ENCODE measurements at places on chromosomes 12 and 14.

DNA sequence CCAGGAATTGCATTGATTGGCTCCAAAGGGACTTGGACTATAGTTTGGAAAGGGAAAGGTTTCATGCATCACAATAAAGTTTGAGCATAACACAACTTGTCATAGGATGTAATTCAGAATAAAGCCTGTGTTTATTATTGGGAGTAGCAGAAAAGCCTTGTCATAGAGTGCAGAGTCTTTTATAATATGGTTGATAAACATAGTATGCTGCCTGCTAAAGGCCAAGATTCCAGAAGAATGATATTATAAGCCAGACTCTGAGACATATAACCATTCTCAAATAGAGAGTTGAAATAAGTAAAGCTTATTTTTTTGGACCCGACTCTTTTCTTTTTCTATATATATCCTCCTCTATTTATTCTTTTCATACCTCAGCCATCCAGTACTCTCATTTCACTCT lies 207.3 kb downstream of the LRIG3 start:
- DNase-seq: no peak

GRCh38 chr14:20204721-20205120 lies 14.0 kb downstream of the OR11G2 start:
- no peak for DNase-seq

DNA sequence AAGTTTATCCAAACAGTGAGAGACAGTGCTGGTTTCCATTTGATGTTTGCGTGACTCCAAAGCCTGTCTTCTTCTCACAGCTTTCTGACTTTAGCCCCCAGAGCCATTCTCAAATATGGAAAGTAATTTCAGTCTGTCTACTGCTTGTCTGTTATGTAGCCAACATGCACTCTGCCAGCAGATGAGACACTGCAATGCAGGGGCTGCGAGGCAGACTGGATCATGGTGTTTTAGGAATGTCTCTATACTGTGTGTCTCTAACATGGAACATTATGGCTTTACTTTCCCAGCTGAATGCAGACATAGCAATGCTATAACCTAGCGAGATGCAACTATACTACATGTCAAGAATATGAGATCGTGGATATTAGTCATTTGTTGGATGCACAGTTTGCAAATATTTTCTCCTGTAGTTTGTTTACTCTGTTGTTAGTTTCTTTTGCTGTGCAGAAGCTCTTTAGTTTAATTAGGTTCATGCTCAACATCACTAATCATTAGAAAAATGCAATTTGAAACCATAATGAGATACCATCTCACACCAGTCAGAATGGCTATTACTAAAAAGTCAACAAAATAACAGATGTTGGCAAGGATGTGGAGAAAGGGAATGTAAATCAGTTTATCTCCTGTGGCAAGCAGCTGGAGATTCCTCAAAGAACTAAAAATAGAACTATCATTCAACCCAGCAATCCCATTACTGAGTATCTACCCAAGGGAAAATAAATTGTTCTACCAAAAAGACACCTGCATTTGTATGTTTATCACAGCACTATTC lies 235.8 kb upstream of the TMTC1 start:
- DNase-seq: no peak

DNA sequence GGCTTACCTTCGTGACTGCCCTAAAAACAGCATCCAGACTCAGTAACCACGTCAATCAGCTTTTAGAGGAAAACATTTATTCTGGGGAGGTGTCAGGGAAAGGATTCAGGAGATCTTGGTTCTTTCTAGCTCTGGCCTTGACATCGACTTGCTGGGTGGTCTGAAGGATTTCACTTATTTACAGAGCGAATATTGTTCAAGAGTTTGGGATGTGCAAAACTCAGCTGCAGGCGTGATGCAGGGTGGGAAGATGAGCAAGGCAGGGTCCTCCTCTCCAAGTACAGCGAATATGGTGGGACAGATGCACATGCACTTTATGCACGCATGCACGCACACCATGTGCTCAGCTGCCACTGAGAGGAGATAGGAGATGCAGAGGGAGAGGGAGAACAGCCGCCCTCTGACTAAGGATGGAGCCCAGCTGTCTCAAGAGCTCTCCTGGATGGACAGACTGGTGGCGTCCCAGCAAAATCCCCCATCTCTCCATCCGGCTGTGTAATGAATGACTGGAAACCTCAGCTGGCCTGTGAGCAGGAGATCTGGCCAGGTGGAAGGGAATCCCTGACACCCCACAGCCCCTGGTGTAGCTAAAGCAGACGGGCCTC lies 24.4 kb upstream of the BDKRB1 start:
- no peak for DNase-seq

- no peak for DNase-seq
These were observed 140.1 kb downstream of the TMEM117 start for GRCh38 chr12:43976027-43976426.

DNA sequence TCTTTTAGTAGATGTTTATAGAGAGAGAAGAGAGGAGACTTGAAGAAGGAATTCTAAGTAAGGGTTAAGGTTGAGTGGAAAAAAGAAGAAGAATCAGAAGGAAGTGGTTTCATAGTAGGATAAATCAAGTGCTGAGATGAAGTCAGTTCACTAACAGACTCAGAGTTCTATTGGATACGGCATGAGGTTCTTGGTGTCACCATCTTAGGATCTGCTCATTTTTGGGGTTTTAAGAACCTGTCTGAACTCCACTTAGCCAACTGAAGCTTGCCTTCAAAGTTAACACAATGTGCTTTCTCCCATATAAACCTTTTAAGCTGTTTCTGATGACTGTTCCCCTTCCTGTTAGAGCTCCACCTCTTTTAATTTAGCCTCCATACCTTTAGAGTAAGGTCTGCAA lies 152.6 kb downstream of the PRKCH start:
- no peak for DNase-seq

GRCh38 chr14:89851106-89851505 lies 103.4 kb downstream of the EFCAB11 start:
- no peak for DNase-seq

- no peak for DNase-seq
These were observed 256.9 kb downstream of the RAD51B start for GRCh38 chr14:68076451-68076850.

GRCh38 chr12:2963154-2963759 lies 4.1 kb downstream of the TEAD4 start:
- no peak for DNase-seq

DNA sequence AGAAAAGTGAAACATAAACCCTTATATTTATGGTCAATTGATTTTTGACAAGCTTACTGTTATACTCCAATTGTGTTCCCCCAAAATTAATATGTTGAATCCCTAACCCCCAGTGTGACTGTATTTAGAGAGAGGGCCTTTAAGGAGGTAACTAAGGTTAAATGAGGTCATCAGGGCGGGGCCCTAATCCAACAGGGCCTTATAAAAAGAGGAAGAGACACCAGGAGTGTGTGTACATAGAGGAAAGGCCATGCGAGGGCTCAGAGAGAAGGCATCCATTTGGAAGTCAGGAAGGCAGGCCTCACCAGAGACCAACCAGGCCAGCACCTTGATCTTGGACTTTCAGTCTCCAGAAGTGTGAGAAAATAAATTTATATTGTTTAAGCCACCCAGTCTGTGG lies 6.5 kb upstream of the VTI1B start:
- peak; percentile 53 for DNase-seq

DNA sequence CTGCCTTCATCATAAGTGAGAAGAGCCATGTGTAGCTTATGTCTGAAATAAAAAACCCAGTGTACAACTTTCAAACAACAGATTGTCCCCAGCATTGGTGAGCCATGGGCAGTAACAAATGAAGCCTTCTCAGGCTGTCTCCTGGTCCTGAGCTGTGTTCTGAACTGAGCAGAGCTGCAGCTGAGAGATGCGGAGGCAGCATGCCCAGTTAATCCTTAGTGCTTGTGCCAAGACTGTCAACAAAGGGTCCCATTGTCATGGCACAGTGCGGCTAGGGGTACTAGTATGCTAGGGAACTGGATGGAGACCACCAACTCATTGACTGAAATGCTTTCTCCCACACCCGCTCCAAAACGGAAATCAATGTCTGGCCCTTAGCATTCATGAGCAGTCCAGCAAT lies 154.3 kb downstream of the RMST start:
- no peak for DNase-seq

DNA sequence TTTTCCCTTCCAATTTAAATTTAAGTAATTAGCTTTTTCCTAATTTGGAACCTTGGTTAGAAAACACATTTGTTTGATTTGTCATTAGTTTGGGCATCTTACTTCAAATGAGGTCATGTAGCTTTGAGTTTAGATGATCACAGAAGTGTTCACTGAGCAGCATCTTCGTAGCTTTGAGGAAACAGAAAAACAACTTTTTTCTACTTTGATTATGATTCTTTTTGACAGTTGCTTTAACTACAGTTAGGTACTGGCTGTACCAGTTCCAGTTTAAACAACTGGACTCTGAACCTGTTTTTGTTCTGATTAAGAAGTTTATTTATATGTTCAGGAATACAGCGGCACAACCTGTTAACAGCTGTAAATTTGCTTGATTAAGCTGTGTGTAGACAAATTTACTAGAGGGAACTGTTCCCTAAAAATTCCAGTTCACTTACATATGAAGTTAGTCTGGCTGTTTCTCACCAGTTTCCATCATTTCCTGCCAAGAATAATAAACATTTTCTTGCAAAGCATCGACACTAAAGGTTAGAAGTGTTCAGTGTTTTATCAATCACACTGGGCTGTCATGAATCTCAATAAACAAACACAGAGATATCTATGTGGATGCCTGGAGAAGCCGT lies 191.9 kb downstream of the RAD51B start:
- no peak for DNase-seq

DNA sequence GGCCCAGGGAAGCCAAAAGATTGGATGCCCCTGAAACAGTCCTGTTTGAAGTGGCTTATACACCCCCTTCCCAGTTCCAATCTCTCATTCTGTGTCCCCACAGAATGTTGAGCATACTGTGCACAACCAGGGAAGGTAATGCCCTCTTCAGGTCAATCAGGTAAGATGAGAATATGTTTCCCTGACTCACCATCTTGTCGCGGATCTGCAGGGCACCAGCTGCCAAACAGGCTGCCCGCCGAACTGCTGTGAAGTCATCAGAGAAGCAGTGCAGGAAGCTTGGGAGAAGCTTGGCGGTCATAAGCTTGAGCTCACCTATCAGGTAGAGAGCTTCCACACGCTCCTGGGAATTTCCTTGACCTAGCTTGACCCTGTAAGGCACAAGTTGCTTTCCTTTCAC lies 9.6 kb downstream of the RIOX1 start:
- no peak for DNase-seq

- DNase-seq: no peak
These were observed 22.1 kb downstream of the ZBTB42 start for GRCh38 chr14:104822821-104823615.

GRCh38 chr12:120656008-120656407 lies 15.6 kb downstream of the CABP1 start:
- no peak for DNase-seq

Data from CD4-positive, alpha-beta T cell treated with Interleukin-15 for 1 hour (primary cell).